ENCODE measurements at places on chromosomes 7 and 10.

DNA sequence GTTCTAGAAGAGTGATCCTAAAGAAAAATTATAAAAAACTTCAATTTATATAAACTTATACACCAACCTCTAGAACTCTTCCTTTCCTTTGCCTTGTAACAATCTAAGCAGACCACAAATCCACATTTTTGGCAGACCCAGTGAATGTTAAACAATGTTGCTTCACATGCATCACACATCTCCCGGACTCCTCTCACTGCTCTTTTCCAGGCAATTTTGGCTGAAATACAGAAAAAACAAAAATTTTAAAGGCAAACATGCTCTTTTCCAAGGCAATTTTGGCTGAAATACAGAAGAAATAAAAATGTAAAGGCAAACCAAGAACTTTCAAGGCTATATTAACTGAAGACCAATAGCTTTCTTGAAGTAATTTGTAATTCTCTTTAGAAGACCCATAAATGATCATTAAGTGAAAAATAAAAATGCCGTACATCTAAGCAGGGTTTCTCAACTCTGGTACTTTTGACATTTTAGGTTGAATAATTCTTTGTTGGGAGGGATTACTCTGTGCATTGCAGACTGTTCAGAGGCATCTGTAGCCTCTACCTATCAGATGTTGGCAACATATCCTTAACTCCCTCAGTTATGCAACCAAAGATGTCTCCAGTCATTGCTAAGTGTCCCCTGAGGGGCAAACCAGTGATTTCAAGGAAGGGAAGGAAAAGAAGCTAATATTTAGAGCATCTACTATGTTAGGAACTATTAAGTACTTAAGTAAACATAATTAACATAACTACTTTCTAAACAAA, 64.4 kb downstream of the NRBF2 start:
- no peak for DNase-seq

- DNase-seq = no peak
Observed at GRCh38 chr7:16637379-16637778, 8.2 kb downstream of the ANKMY2 start.

- no peak for DNase-seq
Observed at GRCh38 chr7:66880053-66880452, 41.0 kb upstream of the TMEM248 start.

GRCh38 chr10:89351412-89351779, 23.6 kb downstream of the IFIT3 start:
- no peak for DNase-seq

DNA sequence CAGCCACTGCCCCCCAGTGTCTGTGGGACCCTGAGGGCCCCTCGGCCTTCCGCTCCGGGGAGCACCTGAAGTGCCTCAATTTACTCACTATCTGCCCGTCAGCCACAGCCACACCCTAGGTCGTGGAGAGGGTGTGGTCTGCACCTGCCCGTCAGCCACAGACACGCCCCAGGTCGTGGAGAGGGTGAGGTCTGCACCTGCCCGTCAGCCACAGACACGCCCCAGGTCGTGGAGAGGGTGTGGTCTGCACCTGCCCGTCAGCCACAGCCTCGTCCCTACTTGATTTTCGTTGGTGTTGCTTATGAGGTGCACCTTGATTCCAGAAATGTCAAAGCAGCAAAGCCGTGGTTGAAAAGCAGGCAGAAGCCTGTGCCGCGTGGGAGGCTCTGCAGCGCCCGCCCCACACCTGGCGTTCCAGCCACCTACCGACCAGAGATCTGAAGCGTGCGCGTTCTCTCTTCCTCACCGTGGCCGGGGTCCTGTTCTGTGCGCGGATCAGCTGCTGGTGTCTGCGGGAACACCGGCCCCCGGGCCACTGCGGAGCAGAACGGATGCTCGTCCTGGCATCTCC, 101.6 kb downstream of the DYNC2I1 start:
- no peak for DNase-seq

DNA sequence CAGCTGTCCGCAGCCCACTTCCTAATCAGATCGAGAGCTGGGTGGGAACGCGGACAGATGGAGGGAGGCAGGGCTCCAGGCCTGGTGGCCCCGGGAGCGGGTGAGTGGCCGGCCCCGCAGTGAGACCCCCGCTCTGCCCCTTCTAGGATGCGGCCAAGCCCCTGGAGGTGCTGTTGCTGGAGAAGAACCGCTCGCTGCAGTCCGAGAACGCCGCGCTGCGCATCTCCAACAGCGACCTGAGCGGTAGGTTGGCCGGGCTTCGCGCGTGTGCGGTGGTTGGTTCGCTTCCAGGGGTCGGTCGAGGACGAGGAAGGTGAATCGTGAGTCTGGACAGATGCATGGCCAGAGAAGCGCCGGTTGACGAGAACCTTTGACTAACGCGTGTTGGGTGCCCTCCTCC, 91.3 kb upstream of the SH2B2 start:
- DNase-seq = no peak

DNA sequence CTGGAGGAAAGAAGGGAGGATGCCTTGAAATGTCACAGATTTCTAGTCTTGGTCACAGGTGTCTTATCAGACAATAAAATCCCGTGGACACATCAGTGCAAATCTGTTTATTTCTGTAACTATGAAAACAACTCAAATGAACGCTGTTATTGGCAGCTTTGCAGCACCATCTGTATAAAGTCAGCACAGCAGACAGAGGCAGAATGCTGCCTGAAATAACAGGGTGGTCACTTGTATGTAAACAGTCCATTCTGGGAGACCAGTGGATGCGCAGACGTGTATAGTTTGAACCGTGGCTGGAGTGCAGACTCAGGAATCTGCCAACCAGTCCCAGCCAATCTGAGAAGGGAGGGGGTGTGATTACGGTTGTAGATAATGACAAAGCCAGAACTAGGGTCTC, 54.8 kb downstream of the SEC23IP start:
- no peak for DNase-seq

DNA sequence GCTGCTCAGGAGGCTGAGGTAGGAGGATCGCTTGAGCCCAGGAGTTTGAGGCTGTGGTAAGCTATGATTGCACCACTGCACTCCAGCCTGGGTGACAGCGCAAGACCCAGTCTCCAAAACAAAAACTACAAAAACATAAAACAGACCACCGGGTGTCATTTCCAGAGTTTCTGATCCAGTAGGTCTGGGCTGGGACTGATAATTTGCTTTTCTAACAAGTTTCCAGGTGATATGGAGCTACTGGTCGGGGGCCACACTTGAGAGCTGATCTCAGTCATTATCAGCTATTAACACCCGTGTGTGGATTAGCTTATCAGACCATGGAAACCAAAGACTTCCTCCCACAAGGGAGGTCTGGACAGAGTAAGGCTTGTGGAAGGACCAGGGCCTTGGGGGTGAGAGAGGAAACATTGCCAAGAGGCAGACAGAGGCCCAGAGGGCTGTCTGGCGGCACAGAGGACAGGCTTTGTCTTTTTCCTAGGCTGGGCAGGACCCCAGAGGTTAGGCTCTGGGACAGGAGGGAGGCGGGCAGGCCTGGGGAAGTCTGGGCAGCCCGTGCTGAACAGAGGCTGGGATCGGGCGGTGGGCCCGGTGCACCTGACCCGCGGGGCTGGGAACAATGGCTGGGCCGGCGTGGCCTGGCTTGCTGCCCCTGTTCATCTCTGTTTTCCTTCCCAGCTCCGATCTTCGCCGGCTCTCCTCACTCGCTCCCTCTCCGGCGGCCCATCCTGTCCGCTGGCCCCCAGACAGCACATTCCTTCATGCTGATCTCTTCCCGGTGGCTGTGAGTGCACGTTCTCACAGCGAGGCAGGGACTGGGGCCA, 25.2 kb downstream of the TMEM270 start:
- DNase-seq = no peak

DNA sequence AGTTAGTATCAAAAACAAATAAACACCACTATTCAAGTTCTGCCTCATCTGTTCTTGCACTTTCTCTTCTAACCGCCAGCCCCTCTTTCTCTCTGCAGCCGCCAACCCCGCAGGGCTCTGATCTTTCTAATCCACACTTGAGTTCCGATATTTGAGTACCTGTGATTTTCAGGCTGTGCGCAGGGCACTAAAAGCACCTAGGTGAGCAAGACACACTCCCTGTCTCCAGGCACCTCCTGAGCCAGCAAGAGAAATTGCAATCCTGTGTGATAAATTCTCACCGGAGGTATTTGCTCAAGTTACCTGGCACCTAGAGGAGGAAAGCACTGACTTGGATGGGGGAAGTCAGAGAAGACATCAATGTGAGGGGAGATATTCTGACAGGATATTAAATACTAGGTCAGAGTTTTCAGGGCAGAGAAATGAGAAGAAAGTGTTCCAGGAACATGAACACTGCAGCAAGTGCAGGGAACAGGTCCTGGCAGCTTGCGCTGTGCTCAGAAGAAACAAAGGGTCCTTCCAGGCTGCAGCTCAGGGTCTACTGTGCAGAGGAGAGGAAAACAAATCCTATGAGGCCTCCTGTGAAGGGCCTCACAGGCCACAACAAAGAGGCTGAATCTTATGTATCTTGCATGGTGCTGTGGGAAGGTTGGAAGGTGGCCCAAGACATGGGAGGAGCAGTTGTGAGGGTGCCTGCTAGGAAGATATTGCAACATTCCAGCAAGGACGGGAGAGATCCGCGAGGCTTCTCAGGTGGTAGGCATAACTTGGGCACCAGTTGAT, 568.7 kb upstream of the MGMT start:
- DNase-seq = no peak

- no peak for DNase-seq
Observed at GRCh38 chr10:55024713-55025112, 223.7 kb upstream of the PCDH15 start.

GRCh38 chr7:98177553-98177952, 33.7 kb upstream of the BHLHA15 start:
- no peak for DNase-seq

GRCh38 chr7:582931-583330, 63.3 kb upstream of the PDGFA start:
- no peak for DNase-seq

GRCh38 chr7:133948588-133948987, 178.6 kb upstream of the LRGUK start:
- no peak for DNase-seq

All from cerebellar nuclear complex (tissue), 1 donor.